ENCODE measurements at places on chromosomes 2 and 18.
A peak's percentile ranks its signal among the peaks of the same experiment; 100 is the strongest.

DNA sequence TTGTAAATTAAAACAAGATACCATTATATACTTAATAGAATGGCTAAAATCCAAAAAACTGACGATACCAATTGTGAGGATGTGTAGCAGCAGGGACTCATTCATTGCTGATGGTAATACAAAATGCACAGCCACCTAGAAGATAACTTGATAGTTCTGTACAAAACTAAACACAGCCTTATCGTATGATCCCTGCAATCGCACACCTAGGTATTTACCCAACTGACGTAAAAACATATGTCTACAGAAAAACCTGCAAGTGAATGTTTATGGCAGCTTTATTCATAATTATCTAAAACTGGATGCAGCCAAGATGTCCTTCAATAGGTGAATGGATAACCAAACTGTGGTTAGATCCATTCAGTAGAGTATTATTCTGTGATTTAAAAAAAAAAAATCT is 45.5 kb downstream of the TBC1D8 start:
- DNase-seq, result no peak

DNA sequence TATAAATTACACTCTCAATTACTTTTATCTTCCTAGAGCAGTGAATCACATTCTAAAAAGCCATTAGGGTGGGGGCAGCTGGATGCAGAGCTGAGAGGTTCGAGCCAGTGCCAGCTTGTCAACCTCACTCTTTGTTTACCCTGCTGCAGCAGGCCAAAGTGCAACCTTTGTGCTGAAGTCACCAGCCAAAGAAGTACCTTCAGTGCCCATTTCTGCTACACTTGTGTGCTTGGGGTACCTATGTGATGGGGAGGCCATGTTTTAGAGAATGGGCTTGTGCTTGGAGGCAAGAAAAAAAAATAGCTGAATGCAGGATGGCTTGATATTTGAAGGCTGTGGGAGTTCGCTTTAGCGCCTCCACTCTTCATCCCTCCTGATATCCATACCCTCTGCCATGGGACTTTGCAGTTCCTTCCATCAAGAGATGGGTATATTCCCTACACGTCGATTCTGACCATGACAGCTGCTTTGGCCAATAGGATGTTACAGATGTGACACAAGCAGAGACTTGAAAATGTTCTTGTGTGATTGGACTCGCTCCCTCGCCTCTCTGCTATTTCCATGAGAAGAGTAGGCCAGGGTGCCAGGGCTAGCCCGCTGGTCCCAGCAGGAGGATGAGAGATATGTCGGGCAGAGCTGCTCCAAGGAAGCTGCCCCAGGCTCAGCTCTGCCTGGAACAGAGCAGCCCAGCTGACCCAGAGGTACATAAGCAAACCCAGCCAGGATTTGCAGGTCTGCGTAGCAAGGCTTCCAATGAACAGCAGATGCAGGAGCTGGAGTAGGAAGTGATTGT is 12.7 kb upstream of the FZD5 start:
- no peak for DNase-seq

DNA sequence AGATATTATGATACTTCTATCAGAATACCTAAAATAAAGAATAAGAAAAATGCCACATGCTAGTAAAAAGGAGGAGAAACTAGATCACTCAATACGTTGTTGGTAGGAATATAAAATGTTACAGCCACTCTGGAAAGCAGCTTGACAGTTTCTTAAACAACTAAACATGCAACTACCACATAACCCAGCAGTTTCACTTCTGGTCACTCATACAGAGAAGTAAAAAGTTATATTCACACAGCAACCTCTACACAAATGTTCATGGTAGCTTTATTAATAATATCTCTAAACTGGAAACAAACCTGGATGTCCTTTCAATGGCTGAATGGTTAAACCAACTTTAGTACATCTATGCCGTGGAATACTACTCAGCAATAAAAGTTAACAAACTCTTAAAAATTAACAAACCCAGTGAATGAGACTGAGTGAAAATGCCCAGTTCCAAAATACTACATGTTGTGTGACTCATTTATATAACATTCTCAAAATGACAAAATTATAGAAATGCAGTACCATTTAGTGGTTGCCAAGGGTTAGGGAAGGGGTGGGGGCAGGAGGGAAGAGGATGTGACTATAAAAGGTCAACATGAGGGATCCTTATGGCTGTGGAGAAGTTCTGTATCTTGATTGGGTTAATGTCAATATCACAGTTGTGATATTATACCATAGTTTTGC is 124.1 kb downstream of the MMADHC start:
- no peak for DNase-seq

GRCh38 chr2:128466776-128467175 is 148.1 kb upstream of the HS6ST1 start:
- no peak for DNase-seq

GRCh38 chr18:8797206-8797605 is 91.8 kb downstream of the MTCL1 start:
- no peak for DNase-seq

DNA sequence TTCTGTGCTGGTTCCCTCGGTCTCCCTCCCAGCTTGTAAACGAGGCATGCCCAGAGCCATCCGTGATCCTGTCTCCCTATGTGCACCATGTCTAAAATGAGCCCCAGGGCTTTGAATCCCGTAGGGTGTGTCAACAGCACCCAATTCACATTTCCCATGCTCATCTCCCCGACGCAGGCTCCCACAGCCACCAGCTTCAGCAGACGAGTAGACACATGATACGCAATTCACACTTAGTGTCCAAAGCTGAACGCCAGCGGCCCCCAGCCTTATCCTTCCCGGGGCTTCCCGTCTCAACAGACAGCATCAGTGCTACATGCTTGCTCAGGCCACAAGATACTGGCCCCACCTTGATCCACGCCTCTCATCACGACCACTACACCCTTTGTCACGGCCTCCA is 88.1 kb downstream of the EIPR1 start:
- no peak for DNase-seq

DNA sequence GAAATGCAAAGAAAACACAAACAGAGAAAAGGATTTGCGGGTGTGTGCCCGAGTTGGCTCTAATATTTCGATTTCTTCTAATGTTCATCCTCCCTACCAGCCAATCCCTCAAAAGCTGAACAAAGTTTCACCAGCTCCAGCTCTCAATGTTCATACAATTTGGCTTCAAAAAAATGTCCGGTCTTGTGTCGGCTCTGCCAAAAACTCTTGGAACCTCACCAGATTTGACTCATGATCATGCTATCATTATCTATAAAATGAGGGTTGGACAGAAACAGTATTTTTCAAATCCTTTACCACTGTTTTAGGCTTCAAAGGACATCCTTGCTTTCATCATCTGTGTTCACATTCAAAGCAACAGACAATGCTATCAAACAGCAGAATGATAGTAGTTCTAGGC is 88.2 kb downstream of the CRACDL start:
- no peak for DNase-seq

GRCh38 chr2:189614585-189614984 is 34.0 kb upstream of the SLC40A1 start:
- no peak for DNase-seq

DNA sequence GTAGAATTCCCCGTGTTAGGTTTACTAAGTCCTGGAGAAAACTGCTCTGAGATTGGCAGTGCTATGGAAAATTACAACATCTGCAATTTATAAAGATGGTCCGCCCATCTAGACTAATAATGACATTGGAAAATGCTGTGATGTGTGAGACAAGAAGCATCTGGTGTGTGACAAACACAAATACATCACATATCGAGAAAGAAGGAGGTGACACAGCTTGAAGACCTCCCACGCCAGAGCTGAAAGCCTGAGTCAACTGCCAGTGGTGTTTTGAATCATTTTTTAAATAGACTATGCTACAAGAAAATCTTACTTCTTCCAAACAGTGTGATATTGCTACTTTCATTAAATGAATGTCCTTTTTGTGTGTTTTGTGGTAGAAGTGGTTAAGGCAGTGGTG is 8.6 kb upstream of the ANO7 start:
- DNase-seq, result no peak

GRCh38 chr2:30872797-30873196 is 65.6 kb upstream of the CAPN13 start:
- DNase-seq, result no peak

GRCh38 chr18:58407263-58407648 is 221.6 kb downstream of the ALPK2 start:
- DNase-seq, result no peak

DNA sequence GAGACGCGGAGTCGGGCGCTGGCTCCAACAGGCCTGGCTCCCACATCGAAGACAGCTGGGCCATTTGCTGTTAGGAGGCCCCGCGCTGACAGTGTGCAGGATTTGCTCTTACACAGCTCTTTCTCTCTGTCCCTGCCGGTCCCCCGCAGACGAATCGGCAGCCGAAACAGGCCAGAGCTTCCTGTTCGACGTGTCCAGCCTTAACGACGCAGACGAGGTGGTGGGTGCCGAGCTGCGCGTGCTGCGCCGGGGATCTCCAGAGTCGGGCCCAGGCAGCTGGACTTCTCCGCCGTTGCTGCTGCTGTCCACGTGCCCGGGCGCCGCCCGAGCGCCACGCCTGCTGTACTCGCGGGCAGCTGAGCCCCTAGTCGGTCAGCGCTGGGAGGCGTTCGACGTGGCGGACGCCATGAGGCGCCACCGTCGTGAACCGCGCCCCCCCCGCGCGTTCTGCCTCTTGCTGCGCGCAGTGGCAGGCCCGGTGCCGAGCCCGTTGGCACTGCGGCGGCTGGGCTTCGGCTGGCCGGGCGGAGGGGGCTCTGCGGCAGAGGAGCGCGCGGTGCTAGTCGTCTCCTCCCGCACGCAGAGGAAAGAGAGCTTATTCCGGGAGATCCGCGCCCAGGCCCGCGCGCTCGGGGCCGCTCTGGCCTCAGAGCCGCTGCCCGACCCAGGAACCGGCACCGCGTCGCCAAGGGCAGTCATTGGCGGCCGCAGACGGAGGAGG is 3.5 kb downstream of the GDF7 start:
- DNase-seq, result no peak

- DNase-seq, result no peak
Measured at GRCh38 chr2:104772996-104773395, 80.9 kb upstream of the POU3F3 start.

GRCh38 chr2:236548179-236548921 is 21.3 kb upstream of the ACKR3 start:
- DNase-seq, result no peak

GRCh38 chr2:99819766-99820165 is 322.6 kb downstream of the AFF3 start:
- DNase-seq, result no peak

DNA sequence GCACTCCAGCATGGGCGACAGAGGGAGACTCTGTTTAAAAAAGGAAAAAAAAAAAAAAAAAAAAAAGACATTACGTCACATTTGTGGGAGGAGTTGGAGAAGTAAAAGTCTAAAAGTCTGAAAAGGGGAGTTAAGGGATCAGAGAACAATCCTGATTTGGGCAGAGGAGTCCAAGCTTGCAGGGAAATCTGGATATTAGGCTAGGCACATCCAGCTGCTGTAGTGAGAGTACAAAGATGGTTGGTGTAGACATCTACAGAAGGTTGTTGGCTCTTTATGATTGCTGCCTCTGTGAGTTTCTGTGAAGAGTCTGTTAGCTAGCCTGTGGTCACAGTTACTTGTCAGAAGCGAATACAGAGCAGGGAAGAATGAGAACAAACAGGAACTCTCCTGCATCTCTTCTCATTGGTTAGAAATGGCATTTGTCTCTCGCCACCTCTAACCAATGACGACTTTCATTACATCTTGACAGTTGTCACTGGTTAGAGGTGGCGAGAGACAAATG is 3.3 kb upstream of the OSBPL6 start:
- DNase-seq, result no peak

- DNase-seq, result no peak
Measured at GRCh38 chr18:48800466-48800865, 150.3 kb downstream of the SMAD7 start.

- DNase-seq, result no peak
Measured at GRCh38 chr2:64524604-64525316, 632 bp downstream of the AFTPH start.

DNA sequence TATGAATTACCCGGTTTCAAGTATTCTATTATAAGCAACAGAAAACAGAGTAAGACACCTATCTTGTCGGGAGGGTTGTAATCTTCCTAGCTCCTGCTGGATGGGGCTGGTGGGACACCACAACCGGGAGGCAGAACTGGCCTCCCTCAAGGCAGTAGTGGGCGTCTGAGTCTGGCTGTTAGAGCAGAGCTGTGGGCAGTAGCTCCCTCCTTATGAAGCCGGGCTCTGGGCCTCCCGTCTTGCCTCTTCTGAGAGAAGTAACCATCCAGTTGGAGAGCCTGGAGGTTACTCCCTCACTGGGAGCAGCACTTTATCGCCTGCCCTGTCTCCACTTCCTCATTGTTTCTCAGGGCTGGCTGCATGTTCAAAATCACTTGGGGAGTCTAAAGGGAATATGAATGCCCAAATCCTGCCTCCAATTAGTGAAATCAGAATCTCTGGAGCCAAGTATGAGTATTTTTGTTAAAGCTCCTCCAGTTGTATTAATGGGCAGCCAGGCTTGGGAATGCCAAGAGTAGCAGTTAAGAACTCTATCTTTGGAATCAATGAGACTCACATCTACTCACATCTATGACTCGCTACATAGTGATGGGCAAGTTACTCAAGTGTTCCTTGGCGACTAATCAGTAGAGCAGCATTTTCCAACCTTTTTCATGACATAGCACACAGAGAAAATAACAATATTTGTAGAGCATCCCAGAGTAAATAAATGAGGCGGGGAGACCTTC is 27.3 kb upstream of the NRP2 start:
- DNase-seq, result no peak

GRCh38 chr2:95539836-95540235 is 52.0 kb upstream of the TRIM43 start:
- no peak for DNase-seq

GRCh38 chr18:11868230-11868629 is 17.0 kb downstream of the CHMP1B start:
- no peak for DNase-seq

GRCh38 chr18:44679914-44680272 is 795 bp upstream of the SETBP1 start:
- DNase-seq, result no peak

- peak; percentile 45 for DNase-seq
Measured at GRCh38 chr18:49814147-49814499, 790 bp upstream of the ACAA2 start.

- DNase-seq, result no peak
Measured at GRCh38 chr2:144517866-144518747, 1.8 kb downstream of the ZEB2 start.

DNA sequence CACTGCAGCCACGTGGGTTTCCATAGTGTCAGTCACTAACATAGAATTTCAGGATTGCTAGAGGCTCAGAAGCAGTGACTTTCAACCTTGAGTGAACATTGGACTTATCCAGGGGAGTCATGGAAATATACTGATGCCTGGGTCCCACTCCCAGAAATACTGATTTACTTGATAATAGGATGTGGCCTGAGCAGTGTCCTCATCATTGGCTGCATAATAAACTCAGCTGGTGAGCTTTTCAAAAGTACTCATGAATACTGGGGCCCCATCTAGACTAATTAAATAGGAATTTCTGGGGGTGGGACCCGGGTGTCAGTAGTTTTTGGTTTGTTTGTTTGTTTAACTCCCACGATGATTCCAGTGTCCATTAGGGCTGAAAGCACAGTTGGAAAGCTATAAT is 141.4 kb downstream of the COL4A4 start:
- DNase-seq, result no peak

- no peak for DNase-seq
Measured at GRCh38 chr2:86347401-86347800, 10.0 kb upstream of the REEP1 start.
